ENCODE measurements at places on chromosomes 13 and 19.

DNA sequence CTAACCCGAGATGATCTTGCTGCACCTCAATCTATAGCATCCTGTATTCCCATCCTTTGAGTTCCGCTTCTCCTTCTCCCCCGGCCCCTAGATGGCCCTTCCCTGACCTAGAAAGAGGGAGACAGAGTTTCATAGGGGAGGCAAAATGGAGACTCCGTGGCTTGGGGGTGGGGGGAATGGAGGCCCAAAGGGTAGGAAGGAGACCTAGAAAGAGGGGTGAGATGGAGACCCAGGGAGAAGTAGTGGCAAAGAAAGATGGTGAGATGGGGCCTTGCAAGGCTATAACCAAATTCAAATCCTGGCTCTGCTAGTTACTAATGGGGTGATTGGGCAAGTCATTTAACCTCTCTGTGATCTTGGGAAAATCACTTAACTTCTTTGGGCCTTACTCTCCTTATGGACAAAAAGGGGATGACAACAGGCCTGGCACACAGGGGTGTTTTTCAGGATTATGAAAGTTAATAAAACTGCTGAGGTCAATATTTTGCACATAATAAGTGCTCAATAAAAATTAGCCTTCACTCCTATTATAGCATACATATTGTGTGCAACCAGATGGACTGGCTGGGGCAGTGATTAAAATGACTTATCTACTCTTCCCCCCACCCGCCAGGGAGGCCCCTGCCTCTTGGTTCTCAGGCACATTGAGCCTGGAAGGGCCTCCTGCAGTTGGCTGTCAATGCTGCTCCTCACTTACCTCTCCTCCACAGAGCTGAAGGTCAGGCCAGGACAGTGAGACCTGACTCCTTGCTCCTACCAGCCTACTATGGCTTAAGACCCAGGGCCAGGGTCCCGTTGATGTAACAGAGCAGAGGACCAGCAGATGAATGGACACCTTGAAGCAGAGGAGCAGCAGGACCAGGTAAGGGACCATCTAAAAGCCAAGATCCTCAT lies 633 bp downstream of the SPHK2 start:
- no peak for DNase-seq

DNA sequence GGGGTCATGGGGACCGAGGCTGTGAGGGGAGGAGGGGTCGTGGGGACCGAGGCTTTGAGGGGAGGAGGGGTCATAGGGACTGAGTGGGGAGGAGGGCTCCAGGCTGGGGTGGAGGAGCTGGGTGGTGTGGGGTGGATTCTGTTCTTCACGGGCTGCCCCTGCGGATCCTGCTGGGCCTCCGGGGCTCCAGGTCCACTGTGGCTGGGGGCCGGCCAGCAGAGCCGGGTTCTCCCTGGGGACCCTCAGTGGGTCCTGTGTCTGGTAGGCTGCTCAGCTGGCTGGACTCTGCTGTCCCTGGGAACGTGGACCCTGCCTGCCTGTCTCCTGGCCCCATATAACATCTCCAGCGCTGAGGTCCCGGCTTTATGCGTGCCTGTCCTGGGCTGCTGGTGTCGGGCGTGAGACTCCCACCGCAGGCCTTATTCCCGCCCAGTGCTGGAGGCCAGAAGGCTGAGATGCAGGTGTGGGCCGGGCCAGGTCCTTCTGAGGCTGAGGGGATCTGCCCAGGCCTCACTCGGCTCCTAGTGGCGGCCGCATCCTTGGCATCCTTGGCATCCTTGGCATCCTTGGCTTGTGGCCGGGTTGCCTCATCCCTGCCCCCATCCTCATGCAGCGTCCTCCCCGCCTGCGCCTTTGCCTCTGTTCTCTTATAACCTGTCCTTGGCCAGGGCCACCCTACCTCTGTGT lies 19.8 kb upstream of the GNA15 start:
- DNase-seq: no peak

DNA sequence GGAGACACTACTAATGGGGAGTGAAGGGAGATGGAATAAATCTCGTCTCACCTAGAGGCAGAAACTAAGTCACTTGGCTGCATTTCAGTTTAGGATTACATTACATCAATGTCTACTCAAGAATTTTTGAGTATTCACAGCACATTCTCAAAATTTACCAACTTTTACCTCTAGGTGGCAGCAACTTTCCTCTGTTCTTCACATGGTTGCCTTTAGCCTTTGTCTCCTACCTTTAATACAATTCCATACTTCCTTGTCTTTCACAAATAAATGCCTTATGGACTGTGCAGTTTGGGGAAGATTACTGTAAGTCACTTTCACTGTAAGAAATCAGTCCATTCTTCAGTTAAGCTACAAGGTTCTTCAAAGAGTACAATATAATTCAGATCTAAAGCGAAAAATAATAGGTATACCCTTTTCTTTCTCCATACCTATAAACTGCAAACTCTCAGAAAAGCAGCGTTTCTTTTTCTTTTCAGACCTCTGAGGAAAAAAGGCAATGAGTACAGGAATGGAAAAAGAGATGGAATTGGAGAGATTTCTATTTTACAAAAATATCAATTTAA lies 379.4 kb downstream of the KLF12 start:
- DNase-seq: no peak

- no peak for DNase-seq
Measured at GRCh38 chr19:1252221-1252820, 3.9 kb downstream of the MIDN start.

DNA sequence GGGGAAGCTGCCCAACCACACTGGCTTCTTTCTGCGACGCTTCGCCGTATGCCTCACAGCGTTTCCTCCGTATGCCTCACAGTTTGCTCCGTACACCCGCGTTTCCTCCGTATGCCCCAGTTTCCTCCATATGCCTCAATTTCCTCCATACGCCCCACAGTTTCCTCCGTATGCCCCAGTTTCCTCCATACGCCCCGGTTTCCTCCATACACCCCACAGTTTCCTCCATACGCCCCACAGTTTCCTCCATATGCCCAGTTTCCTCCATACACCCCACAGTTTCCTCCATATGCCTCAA lies 22.6 kb downstream of the GAS6 start:
- DNase-seq: no peak

- DNase-seq: no peak
Measured at GRCh38 chr13:108437496-108437895, 168.0 kb downstream of the TNFSF13B start.

DNA sequence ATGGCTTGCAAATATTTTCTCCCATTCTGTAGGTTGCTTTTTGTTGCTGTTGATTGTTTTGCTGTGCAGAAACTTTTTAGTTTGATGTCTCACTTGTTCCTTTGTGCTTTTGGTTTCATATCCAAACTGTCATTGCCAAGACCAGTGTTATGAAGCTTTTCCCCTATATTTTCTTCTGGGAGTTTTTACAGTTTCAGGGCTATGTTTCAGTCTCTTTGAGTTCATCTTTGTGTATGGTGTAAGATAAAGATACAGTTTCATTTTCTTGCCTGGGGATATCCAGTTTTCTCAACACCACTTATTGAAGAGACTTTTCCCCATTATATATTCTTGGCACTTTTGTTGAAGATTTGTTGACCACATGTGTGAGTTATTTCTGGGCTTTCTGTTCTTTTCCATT lies 139.9 kb downstream of the MRPL57 start:
- DNase-seq: no peak

GRCh38 chr13:65292488-65292901 lies 1937.6 kb downstream of the PCDH9 start:
- no peak for DNase-seq

- no peak for DNase-seq
Measured at GRCh38 chr13:28349907-28350654, 144.8 kb downstream of the FLT1 start.

GRCh38 chr13:43134868-43135267 lies 111.5 kb downstream of the DNAJC15 start:
- no peak for DNase-seq

DNA sequence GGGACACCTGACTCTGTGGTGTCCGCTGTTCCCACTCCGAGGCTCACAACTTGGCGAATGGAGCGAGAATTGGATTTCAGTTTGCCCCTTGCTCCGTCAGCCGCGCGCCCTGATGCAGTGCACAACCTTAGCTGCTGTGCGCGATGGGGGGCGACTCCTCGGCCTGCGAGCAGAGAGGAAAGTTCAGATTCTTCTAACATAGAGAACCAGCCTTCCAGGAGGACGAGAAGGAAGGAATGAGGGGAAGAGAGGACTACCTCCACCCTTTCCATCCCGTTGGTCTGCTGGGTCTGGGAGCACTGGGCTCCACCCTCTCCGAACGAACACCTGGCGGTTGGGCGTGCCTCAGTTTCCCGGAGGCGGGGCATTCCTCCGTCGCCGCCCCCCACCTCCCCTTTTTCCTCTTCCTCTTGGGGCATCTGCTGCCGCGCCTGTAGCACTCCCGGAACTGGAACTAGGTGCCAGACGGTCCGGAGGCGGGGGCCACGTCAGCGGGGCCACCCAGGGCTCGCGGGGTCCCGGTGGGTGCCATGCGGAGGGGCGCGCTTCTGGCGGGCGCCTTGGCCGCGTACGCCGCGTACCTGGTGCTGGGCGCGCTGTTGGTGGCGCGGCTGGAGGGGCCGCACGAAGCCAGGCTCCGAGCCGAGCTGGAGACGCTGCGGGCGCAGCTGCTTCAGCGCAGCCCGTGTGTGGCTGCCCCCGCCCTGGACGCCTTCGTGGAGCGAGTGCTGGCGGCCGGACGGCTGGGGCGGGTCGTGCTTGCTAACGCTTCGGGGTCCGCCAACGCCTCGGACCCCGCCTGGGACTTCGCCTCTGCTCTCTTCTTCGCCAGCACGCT lies at the start of gene KCNK6:
Gene KCNK6 (plus strand): TSS at position 425 of the 838 bp plus-strand sequence. CDS start 106 bp downstream, at position 531.
- DNase-seq: peak; percentile 64

- DNase-seq: no peak
Measured at GRCh38 chr19:23460656-23461055, 65.4 kb upstream of the ZNF91 start.

DNA sequence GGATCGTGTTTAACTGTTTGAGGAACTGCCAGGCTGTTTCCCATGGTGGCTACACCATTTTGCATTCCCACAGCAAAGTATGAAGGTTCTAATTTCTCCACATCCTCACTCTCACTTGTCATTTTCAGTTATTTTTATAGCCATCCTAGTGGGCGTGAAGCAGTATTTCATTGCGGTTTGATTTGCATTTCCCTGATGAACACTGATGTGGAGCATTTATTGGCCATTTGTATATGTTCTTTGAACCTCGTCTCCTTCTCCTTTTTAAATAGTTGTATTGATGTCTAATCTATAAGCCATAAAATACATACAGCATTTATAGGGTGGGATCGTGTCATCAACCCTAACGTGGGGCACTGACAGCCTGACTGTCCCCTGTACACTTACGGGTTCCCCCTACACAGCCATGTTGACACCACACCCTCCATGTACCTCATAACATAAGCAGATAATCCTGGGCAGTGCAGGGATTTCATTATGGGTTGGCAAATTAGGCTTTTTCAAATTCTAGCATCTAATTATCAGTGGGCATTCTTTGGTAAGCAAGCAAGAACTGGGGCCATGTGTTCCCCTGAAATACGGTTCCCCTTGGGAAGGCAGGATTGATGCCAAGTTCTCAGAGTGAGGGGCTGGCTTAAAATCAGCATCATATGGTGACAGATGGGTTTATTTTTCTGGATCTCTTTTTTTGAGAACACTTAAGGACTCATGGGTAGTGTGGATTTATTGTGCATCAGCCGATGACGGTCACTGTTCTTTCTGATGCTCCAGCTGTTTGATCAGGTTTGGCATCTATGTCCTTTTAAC lies 11.6 kb upstream of the ZBTB45 start:
- DNase-seq: no peak

DNA sequence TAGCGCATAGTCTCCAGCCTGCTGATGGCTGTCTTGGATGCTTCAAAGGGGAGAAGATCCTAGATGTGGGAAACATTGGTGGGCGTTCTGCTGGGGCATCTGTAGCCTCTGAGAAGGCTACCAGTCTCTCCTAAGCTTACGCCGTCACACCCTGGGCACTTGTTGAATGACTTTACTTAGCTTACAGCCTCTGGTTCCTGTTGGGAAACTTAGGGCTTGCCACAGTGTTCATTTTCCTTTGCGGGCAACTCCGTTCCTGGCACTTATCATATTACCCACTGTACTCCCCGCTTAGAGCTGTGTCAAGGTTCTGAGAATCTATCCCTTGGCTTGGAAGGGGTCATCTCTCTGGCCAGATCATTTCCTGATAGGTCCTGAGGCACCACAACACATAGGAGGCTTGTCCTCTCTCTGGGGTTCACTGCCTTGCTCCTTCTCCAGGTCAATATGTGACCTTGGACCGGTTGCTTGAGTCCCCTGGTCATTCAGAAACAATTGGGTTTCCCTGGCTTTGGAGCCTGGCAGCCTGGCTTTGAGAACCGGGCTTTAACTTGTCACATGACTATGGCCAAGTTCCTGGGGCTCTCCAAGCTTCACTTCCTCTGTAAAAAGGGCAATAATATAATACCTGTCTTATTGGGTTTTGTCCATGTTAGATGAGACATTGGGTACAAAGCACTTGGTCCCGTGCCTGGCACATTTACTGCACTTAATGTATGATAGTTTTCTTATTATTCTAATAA lies 20.5 kb upstream of the ALOX5AP start:
- DNase-seq: no peak

DNA sequence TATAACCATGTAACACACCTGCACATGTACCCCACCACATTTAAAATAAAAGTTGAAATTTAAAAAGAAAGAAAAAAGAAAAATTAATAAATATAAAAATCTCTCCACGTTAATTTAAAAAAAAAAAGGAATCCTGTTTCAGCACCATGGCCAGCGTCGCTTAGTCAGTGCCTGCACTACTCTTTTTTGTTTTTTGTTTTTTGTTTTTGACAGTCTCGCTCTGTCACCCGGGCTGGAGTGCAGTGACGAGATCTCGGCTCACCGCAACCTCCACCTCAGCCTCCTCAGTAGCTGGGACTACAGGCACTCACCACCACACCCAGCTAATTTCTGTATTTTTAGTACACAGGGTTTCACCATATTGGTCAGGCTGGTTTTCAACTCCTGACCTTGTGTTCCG lies 835.9 kb downstream of the UQCRFS1 start:
- no peak for DNase-seq

- no peak for DNase-seq
Measured at GRCh38 chr19:38125238-38125637, 98.8 kb downstream of the DPF1 start.

DNA sequence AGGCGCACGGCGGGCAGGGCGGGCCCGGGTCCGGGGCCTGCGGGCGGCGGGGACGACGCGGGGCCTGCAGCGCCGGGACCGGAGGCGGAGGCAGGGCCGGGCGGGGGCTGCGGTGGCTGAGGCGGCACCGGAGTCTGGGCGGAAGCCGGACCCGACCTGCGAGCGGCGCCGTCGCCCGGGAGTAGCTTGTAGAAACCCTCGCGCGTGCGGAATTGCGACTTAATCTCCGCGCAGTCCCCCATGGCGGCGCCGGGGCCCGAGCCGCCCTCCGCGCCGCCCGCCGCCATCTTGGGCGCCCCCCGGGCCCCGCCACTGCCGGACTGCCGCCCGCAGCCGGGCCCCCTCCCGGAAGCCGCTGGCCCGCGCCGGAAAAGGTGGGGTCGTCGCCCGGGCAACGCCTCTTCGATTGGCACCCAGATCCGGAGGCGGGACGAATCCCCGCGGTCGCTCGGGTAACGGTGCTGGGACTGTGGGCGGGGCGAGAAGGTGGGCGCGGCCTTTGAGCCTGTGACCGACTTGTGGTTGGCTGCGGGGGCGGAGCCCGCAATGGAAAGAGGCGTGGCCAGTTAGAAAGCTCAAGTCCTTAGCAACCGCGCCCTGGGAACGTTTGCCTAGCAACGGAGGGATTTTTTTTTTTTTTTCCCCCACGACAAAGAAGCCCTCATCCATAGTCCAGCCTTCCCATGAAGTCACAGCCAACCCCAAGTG lies at the start of gene DMWD:
Gene DMWD (minus strand): TSS at position 376 of the 708 bp plus-strand sequence. CDS start 89 bp downstream, at position 287.
- peak; percentile 100 for DNase-seq

- no peak for DNase-seq
Measured at GRCh38 chr13:42247883-42248282, 24.1 kb upstream of the AKAP11 start.

- DNase-seq: no peak
Measured at GRCh38 chr19:3183721-3184641, 1.7 kb upstream of the NCLN start.

Measured in stimulated activated CD4-positive, alpha-beta T cell treated with anti-CD3 and anti-CD28 coated beads, Interleukin-4, amount 100 ng/mL, for 4 hours (primary cell).